ENCODE measurements at places on chromosomes 12 and 14.

DNA sequence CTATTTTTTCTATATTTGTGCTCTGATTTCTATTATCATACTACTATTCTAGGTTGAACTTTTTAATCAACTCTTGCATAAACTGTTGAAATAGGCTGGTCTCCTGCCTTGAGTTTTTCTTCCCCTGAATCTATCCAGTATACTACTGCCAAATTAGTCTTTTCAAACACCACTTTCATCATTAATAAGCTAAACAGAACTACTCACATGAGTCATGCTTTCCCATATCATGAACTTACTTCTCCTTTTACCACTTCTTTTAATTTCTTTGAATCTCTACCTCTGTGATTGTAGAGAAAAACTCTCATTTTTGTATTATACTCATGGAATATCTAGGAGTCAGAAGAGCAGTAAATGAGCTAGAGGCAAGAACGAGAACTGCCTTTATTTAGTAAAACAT is 340.3 kb upstream of the PDE3A start:
- DNase-seq, result no peak

- no peak for DNase-seq
Observed at GRCh38 chr12:48824112-48824511, 5.8 kb downstream of the CACNB3 start.

- no peak for DNase-seq
Observed at GRCh38 chr12:24721191-24721590, 227.7 kb downstream of the BCAT1 start.

GRCh38 chr14:83395321-83395720 is 1861.7 kb upstream of the SEL1L start:
- DNase-seq, result no peak

DNA sequence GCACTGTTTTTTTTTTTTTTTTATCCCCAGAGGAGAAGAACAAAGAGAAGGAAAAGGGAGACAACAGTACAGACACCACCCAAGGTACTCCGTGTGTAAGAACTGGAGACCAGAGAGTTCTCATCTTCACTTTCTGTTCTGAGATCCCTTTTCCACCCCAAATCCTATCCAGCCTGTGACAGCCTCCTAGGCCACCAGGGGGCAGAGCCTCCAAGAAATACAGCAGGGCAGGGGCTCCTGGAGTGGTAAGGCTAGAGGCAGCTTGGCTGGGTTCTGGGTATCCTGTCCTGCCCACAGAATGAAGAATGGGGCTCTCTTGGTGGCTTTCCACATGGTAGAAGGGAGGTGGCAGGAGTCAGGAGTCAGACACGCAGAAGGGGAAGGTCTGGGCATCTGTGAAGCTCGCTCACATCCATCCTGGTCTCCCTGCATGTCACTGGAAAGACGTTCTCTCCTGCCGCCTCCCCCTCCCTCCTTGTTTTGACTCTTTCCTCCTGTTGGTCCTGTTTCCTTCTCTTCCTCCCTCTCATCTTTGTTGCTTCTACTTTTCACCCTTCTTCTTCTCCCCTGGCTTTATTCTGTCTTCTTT is 12.0 kb downstream of the CLSTN3 start:
- peak; percentile 54 for DNase-seq

DNA sequence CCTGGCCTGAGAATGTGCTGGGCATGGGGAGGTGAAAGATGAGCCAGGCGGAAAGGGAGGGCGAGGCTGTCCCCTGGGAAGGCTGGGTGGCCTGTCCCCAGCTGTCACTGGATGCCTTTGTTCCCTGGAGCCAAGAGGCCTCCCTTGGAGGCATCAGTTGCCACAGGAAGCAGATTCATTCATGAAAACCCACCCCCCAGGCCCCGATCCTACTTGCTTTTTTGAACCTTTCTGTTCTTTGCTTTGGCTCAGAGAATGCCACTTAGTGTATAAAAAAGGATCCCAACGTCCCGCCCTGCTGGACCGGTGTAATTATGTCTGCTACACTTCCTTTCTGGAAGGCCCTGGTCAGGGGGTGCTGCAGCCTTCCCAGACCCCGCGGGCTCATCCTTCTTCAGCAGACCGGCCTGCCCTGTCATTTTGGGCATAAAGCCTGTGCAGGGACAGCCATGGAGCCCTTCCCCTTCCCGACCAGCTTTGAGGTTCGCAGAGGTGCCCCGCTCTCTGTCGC is 220.2 kb downstream of the SLC41A2 start:
- peak; percentile 44 for DNase-seq

- DNase-seq, result no peak
Observed at GRCh38 chr12:97386133-97386581, 76.4 kb upstream of the RMST start.

GRCh38 chr14:99751539-99752485 is 41.4 kb upstream of the EML1 start:
- DNase-seq, result no peak

- DNase-seq, result no peak
Observed at GRCh38 chr12:100794441-100795173, at the start of gene ANO4. Gene ANO4 (plus strand): TSS chr12:100794776. CDS start chr12:100901786, 107,010 bp downstream.

- DNase-seq, result no peak
Observed at GRCh38 chr12:13374793-13375192, 178.3 kb downstream of the EMP1 start.

DNA sequence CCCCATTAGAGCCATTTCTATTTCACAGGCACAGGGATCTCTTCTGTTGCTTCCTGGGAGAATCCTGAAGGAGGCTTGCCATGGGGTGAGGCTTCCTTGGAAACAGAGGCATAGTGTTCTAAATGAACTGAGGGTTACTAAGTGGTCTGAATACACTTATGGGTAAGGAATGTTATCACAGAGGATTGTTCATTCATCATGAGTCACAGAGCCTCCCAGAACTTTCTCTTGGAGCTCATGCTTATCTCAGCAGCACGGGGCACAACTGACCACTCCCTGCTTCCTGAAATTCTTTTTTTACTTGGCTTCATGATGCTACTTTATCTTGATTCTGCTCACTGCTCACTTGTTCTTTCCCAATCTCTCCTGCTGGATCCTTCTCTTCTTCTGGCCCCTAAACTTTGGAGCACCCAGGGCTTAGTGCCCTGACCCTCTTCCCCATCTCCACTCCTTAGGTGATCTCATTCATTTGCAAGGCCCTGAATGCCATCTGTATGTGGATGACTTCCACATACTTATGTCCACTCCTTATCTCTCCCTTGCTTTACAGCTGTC is 57.9 kb downstream of the ANO6 start:
- no peak for DNase-seq

GRCh38 chr14:105888151-105888550 is 361.8 kb downstream of the TMEM121 start:
- DNase-seq, result no peak

- DNase-seq, result peak; percentile 11
Observed at GRCh38 chr12:91778091-91778832, 367.4 kb downstream of the BTG1 start.

GRCh38 chr12:1662761-1663439 is 28.0 kb upstream of the ADIPOR2 start:
- no peak for DNase-seq

DNA sequence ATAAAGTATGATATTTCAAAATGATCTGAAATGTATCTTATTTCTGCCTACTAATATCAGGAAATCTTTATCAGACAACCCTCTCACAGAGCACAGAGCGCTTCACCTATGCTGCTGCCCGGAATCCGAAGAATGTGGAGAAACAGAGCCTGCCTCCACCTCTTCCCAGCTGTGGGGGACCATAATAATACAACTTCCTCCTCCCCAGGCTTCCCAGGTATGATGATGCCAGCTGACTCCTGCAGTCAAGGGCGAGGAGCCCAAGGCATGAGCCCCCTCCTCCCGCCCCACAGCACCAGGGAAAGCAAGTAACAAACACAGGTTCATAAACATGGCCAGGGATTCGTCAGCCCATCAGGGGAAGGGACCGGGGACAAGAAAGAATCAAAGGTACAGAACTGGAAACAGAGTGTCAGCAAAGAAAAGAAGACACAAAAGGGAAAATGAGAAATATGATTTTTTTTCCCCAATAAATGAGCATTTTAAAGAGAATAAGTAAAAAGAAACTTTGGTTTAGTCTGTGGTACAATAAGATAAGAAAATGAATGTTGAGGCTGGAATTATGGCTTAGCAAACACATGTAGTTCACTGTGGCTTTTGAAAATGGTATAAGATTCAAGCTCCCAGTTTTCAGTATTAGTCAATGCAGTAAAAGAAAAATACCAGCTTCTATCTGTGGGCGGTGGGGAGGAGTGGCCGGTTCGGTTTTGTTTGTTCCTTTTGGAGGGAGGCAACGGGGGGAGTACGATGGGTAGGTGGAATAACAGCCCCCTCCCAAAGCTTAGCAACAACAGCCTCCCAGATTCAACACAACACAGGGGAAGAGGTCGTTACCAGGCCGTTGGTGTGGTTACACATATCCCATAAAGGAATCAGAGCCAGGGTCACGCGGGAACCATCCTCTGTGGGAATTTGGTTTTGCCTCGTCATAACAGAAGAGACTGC is 68.3 kb downstream of the SETD3 start:
- no peak for DNase-seq

DNA sequence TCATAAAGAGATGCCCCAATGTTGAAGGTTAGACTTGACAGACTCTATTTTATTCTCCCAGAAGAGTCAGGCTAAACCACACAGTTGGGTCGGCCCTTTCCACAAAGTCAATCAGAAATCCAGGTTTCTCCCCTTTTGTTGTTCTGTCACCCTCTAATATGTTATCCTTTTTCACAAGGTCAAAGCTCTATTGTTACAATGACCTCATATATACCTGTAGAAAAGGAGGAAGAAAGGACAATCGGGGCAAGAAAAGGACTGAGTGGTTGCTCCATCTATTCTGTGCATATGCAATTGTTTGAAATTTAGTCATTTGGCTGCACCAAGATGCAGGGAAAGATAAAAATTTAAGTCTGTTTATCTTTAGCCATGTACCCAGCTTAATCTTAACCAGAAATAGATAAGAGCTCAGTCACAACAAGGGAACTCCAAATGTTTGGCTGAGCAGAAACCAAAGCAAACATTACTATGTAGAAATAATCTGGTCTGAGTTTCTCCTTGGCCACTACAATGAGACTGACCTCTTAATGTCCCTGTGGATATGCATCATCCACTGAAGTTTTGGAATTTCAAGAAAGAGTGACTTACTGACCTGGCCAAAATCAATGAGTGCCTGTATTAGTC is 503.7 kb downstream of the GALC start:
- DNase-seq, result no peak

DNA sequence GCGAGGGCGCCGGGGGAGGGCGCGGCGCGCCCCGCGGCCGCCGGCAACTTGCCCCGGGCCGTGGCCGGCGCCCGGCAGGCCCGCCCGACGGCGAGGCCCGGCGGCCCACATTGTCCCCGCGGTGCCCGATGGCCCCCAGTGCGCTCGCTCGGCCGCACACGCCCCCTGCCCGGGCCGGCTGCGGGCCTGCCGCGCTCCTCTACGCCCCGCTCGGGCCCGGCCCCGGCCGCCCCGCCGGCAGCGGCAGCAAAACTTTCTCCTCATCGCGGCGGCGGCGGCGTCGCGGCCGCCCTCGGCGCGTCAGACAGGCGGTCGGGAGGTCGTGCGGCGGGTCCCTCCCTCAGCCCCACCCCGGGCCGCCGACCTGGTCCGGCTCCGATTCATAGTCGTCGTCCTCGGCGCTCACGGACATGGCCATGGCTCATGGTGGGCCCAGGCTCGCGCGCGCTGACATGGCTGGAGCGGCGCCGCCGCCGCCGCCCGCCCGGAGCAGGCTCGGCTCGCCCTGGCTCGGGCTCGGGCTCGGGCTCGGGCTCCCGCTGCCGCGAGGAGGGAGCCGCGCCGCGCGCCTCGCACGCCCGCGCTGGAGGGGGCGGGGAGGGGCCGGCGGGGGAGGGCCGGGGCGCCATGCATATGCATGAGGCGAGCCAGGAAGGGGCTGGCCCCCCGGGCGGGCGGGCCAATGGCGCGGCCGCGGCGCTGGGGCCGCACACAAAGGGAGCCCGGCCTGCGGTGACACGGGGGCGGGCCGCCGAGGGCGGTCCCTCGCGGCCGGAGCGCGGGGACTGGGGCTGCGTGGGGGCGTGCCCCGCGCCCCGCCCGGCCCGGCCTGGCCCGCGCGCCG is 67.1 kb downstream of the RNF34 start:
- DNase-seq, result peak; percentile 77

- no peak for DNase-seq
Observed at GRCh38 chr14:33402604-33403003, 463.9 kb downstream of the NPAS3 start.

GRCh38 chr12:98466640-98467400 is 48.6 kb upstream of the TMPO start:
- DNase-seq, result no peak

GRCh38 chr14:100304825-100305323 is 1.4 kb downstream of the SLC25A29 start:
- no peak for DNase-seq

- no peak for DNase-seq
Observed at GRCh38 chr14:72619881-72620280, 274.0 kb downstream of the DPF3 start.

DNA sequence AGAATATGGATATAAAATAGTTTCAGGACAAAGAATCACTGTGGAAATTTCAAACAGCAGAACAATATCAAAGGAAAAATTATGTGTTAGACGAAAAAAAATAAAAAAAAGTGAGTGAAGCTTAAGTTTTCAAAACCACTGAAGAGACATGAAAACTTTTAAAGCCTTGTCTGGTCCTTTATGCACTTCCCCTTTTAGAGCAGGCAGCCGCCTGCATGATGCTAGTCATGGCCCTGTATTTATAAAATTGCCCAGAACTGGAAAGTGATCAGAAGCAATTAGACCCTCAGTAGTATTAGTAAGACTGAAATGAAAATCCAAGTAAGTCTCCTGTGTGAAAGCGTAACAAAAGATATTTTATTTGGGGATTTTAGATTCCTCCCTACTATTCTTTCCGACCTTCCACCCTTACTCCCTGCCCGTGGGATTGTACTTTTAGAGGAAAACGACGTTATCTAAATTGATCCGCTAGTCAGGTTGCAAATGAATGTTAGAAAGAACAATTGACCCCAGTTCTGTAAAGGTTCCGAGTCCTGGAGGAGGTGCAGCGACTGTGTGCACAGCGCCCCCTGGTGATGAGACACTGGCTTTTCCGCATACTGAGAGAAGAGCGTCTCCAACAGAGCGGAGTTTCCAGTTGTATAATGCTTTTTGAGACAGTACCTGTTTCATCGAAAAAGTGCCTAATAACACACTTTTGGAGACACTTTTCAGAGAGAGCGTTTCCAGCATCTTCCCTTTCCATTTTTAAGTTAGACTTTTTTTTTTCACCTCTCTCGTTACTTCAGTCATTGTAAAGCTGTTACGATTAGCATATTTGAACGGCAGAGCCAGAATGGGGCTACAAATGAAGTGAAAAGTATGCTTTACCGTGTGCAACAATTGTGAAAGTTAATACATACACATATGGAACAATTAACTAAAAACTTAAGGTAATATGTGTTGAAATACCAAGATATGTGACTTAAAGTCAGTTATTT is 12.4 kb downstream of the MGST1 start:
- no peak for DNase-seq
